ENCODE measurements at places on chromosomes 16 and 17. TPM values are rescaled to one million over a fixed set of nuclear protein-coding genes. Genes with fewer than 3 reads are reported as not detected.
A peak's percentile ranks its signal among the peaks of the same experiment; 100 is the strongest.

DNA sequence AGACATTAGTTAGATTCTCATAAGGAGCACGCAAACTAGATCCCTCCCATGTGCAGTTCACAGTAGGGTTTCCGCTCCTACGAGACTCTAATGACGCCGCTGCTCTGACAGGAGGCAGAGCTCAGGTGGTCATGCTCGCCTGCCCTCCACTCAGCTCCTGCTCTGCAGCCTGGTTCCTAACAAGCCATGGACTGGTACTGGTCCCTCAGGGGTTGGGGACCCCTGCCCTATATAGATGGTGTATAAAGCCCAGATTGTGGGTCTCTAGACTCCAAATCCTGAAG is 52.1 kb upstream of the LYRM9 start:
- no peak for DNase-seq

PABPN1L gene
- total RNA-seq = not detected

DNA sequence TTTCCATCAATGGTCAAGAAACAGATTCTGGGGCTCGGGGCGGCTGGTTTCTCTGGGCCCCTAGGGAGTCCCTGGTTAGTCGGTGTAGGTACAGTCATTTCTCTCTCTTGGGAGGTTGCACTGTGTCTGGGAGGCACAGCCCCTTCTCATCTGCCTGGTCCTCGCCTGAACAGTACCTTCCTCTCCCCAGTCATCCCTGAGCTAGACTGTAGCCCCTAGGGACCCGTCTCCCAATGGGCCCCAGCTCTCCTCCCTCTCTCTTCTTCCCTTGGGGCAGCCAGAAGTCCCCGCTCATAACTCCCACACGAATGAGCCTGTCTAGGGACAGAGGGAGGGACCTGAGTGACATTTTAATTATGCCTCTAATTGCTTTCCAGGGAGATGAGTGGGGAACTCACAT is 20.2 kb upstream of the CPSF4L start:
- DNase-seq = no peak

DNA sequence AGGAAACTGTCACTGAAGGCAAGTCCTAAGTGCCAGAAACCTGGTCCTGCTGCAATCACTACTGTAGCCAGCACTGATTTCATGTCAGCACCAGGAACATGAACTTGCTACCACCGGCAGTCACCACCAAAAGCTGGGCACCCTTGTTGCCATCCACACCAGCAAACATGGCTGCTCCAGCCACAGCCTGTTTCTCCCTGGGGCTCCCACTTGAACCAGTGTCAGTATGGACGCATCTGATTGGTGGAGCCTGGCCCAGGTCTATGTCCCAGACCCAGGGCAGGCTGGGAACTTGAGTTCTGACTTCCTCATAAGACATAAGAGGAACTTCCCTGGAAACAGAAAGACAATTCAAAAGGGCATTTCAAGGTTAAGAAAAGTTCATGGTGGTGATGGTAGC is 56.5 kb downstream of the COPRS start:
- peak; percentile 30 for DNase-seq

DNA sequence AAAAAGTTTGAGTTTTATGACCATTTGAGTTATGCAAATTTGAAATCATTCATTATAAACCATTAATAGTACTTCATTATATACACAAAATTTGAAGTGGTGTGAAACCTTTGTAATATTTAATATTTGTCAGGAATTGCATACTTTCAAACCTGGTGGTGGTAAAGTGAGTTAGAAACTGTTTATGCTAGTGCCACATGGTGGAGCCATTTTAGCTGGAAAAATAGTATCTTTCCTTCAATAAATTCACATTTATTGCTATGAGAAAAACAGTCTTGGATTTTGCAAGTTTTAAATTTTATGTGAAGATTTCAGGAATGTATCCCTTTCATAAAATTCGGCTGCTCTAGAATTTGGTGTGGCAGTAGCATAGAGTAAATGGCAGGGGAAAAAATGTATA is 7.3 kb upstream of the BLMH start:
- no peak for DNase-seq

DNA sequence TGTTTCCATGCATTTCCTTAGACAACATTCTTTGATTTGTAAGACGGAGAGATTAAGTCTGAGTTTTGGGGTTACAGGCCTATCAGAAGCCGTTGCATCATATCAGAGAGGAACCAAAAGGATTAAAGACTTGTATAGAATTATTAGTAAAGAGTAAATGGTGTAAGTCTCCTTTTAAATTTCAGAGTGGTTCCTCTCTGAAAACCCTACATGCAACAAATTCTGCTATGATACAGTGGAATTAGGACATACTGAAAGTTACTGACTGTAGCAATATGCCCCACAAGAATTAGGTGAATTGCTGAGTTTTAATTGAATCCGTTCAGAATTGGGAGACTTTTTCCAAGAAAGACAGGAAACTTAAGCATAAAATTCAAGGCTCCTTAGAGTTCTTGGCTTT is 221.6 kb downstream of the FTO start:
- no peak for DNase-seq

GRCh38 chr16:66888647-66889615 is 8.6 kb downstream of the PDP2 start:
- no peak for DNase-seq

DNA sequence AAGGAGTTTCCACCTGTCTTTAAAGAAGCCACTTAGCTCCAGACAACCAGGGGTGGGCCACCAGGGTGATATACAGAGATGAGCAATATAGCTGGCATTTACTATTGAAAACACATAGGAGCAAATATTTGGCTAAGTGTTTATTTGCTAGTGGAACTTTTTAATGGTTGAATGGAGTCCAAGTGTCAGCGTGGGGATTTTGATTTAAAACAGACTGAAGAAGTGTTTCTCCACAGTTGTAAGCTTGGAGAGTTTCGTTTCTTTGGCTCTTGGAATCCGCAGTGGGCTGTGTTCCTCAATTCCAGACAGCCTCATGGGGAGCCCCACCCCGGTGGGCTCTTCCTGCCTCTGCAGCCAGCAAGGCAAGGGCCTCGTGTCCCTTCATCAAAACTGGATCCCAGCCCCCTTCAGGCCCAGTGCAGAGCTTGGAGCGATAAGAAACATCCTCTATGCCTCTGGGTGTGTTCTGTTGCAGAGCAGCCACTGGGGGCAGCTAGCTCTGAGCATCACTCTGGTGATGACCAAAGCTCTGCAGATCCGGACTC is 36.1 kb downstream of the NOG start:
- DNase-seq = no peak

DNA sequence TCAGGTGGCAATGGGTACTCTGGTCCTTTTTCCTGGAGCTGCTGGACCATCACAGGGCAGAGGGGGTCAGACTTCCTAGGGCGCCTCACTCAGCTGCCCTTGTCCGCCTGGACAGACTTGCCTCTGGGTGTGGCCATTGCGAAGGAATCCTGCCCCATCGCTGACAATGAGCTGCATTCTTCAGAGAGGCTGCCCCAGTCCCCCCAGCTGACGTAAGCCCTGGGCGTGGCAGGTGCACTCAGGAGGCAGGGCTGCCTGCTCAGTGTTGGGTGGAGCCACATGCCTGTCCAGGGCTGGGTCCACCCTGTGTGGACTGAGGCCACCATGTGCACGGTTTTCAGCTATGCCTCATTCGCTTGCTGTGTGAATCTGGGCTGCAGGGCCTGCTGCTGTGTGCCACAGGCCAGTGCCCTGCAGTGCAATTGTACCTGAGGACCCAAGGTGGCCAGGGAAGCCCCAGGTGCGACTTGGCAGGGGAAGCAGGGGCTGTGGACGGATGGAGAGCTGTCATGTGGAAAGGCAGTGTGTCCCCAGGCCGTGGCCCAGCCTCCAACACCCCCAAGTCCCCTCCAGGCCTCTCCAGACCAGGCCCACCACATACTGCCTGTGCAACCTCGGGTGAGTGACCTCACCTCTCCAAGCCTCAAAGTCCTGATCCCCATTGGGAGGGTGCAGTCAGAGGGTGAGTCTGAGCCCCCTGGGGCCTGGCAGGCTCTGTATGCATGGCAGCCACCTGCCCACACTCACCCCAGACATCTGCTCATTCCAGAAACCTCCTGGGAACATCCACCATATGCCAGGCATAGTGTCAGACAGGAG is 14.0 kb upstream of the MPRIP start:
- DNase-seq = peak; percentile 93

HLF gene
- 0.70 TPM for total RNA-seq

DNA sequence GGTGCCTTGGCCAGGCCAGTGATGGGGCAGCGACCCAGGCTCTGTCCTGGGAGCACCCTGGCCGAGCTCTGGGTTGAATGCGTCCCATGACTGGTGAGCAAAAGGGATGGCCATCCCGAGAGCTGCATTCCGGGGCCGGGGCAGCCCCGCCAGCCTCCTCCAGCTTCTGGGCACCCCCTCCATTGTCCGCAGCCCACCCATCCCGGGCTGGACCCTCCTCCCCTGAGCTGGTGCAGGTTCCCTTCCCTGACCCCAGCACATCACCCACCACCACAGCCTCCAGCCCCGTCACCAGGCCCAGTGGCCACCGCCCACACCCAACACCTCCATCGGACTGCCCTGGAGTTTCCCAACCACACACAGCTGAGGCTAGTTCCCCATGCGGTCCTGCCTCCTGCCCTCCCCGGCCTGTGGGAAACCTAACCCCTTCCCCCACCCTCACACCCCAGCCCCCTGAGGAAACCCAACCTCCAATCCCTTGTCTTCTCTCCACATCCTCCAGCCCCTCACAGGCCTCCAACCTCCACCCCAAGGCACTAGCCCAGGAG is 16.2 kb upstream of the PVALEF start:
- DNase-seq = no peak

- no peak for DNase-seq
Measured at GRCh38 chr17:80785477-80786178, 206.0 kb upstream of the CHMP6 start.

GRCh38 chr16:58958749-58959148 is 224.6 kb upstream of the GOT2 start:
- DNase-seq = no peak

DNA sequence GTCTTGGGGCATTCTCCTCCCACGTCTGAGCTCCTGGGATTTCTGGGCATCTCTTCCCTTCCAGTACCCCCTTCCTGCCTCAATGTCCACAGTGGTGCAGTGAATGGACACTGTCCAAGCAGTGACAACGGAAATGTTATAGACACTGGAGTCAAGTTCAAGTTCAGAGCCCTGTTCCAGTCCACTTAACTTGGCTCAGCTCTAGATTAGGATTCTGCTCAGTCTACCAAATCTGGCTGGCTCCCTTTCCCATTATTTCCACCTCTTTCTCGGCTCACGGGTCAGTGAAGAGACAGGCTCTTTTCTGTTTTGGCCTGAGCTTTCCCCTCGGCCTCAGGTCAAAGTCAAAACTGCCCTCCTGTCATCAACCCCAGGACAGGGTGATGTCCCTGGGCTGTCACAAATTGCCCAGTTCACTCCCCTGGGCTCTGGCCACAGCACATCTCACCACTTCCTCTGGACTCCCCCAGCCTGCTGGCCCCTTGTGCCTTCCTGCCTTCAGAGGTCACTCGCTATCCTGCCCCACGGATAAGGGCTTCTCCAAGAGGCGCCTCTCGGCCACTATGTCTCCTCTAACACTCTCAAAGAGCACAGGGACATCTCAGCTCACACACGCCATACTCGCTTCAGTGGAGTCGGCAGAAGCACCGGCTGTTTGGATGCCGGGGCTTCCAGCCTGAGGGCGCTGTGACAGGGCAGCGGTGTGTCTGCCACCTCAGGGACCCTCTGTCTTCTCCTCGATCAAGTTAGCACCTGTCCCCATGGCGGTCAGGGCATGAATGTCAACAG is 17.7 kb upstream of the MRPL38 start:
- DNase-seq = no peak

GRCh38 chr17:74274060-74274708 is at the start of gene DNAI2:
Gene DNAI2, plus strand, starts transcription at chr17:74274234. Its CDS starts 7,584 bp downstream, at chr17:74281818.
- DNase-seq = peak; percentile 45

DNA sequence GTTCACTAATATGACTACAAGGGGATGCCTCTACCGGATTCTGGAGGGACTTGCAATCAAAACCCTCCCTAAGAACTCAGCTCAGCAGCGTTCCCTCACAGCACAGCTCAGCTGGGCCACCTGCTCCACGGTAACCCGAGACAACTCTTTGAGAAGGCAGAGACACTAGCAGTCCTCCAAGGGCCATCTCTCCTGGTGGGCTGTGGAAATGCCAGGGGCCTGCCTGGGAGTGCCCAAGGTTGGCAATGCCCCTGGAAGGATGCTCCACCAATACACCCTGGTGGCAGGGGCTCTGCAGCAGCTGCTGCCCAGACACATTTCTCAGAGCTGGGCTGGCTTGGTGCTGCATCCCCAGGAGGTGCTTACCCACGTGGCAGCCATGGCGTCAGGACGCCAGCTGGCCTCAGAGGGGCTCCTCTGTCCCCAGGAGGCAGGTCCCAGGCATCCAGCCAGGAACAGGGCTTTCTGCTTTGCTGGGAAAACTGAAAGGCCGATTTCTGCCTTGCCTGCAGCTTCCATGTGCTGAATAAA is 16.5 kb downstream of the CDIP1 start:
- no peak for DNase-seq

DNA sequence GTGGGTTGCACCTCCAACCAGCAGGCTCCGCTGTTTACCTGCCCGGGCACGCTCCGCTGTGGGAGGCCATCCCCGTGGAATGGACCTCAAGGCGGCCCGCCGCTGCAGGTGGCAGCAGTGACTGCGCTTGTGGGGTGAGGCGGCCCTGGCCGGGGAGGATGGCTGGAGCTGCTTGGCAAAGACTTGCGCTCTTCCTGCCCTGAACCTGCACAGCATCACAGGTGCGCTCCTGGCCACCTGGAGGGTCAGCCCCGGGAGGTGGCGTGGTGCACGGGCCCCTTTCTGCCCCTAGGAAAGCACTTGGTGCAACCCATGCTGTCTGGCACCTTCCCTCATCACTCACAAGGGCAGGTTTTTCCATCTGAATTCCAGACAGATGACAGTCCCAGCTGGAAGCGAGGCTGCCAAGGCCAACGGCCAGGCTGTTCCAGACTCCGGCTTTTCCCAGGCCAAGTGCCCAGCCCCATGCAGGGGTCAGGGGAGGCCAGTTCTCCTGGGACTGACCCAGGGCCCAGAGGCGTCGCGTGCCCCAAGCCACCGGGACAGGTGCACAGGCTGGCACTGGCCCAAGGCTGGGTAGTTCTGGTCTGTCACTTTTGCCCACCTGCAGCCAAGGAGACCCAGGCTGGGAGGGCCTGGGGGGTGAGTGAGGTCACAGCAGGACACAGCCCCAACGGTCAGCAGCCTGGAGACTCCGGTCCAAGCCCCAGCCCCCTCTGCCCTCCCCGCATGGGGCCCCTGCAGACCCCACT is 13.3 kb downstream of the UTS2R start:
- DNase-seq = peak; percentile 61

- no peak for DNase-seq
Measured at GRCh38 chr17:45200701-45201100, 21.0 kb upstream of the FMNL1 start.

CCP110 gene
- 9.0 TPM for total RNA-seq

SPN gene
- 3.5 TPM for total RNA-seq

DNA sequence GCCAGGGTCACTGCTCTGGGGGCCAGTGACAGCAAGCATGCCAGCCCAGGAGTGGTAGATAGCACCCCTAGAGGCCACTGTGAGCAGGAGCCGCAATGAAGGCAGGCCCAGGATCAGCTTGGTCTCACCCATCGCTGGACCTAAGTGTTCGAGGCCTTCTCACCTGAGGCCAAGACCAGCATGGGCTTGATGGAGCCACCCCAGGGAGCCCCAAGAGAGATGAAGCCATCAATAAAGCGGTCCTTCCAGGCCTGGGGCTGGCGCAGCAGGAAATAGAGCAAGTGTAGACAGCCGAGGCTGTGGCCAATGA is 1.8 kb downstream of the LCAT start:
- peak; percentile 38 for DNase-seq
